Transverse colon (tissue), 4 donors: ENCODE measurements at places on chromosomes 2 and 18.
A peak's percentile ranks its signal among the peaks of the same experiment; 100 is the strongest.

DNA sequence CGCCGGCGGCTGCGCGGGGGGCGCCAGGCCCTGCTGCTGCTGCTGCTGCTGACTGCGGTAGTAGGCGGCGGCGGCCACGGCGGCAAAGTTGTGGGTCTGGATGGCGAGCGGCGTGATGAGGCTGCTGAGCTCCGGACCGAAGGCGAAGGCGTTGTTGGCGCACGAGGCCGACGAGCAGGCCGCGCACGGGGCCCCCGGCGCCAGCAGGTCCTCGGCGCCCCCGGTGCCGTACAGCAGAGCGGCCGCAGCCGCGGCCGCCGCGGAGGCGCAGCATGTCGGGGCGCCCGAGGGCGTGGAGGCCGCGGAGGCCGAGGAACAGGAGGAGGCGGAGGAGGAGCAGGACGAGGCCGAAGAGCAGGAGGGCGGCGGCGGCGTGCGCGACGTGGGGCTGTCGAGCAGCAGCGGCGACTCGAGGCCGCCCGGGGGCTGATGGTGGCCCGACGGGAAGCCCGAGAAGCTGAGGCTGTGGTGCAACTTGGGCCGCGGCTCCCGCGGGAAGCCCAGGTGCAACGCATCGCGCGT, 1.8 kb downstream of the ZFP36L2 start:
- DNase-seq = no peak

GRCh38 chr2:109134741-109135358, 5.8 kb downstream of the SH3RF3 start:
- DNase-seq = no peak

DNA sequence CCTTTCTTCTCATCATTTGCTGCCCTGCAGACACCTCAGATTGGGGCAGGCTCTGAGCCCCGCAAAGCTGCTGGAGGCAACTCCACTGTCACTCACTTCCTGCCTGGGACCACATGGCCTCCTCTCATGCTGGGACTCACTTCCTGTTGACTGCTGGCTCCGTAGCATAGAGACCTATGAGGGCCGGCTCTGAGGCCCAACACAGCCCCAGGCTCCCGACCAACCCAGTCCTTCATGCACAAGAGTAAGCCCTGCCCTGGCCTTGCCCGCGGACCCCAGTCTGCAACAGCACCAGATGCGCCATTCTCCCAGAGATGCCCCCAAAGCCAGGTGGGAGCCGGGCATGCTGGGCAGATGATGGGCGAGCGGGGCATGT, 55.7 kb downstream of the DNMT3A start:
- peak; percentile 44 for DNase-seq

DNA sequence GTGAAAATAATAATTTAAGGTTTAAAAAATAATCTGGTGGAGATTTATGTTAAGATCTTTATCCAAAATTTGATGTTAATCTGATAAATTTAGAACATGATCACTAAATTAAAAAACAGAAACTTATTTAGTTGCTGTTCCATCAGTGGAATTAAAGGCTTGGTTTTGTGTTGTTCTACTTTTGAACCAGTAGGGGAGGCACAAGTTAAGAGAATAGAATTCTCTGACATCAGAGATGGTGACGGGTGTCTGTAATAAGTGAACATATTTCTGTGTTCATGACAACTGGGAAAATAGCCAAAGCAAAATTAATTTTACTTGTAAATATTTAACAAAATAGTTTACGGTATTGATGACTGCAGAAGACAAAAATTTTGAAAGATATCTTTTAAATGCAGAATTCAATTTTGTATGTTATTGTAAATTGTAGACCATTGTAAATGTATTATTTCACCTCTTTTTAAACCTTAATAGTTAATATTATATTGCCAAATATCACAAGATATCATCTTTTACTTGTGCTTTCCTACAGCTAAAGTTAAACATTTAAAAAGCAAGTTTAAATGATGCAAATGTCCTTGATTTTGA, 106.0 kb downstream of the UBR3 start:
- no peak for DNase-seq

DNA sequence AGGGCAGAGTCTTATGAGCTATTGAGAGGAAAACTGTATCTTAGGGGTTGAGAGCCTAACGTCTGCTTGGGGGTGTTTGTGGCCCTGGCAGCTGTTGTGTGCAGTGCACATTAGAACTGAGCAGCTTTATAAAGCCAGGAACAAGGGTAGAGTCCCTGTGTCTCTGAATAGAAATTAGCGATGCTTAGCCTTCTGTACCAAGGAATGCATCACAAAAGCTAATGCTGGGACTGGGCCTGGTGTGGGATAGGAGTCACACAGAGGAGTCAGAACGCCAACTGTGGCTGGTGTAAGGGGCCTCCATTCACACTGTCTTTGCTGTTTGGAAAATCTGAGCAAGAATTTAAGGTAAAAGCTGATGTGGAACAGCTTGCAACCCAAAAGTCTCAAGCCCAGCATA, 283.2 kb downstream of the SOX11 start:
- no peak for DNase-seq

DNA sequence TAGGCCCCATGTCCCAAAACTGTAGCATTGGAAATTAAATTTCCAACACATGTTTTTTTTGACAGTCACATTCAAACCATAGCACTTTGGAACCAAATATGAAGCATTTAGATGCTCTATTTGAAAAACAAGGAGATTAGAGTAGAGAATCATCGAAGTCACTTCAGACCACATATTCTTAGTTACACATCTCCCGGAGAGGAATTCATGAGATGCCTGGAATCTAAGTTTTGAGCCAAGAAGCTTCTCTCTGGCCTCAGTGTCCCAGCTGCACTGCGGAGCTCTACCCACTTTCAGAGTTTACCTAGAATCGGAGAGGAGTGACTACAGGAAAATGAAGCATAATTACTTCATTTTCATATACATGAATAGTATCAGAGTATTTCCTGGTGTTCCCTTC, 385.9 kb downstream of the TNS1 start:
- DNase-seq = no peak

DNA sequence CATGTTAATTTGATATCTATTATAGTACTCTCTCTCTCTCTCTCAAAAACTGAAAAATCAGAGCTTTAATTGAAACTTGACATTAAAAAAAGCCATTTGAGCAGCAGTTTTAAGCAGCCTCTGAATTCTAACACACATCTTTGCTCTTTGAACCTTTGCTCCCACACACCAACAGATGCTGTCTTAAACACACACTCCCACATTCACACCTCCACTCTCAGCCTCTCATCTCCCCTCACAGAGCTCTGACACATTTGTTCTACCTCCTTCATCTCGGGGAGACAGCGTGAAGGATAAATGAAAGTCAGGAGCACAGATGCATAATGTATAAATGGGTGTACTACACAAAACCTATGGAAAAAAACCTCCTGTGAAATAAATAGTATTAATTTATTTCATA, 95.2 kb downstream of the NAB1 start:
- DNase-seq = no peak

DNA sequence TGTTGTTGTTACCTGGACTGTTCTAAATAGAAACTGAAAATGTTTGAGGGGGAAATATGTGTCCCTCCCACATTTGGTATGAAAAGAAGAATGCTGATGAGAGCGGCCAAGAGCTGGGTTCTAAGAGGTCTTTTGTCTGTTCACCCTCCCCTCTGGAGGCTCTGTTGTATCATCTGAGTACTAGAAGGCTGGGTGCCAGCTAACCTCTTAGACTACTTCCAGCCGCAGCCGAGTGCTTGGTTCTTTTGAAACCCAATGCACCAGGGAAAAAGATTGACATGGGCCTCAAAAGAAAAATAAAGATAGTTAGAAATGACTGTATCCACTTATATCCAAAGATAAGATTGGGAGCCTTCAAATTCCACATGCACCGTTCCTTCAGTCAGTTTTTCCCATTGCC, 255.9 kb downstream of the TXNL1 start:
- no peak for DNase-seq

DNA sequence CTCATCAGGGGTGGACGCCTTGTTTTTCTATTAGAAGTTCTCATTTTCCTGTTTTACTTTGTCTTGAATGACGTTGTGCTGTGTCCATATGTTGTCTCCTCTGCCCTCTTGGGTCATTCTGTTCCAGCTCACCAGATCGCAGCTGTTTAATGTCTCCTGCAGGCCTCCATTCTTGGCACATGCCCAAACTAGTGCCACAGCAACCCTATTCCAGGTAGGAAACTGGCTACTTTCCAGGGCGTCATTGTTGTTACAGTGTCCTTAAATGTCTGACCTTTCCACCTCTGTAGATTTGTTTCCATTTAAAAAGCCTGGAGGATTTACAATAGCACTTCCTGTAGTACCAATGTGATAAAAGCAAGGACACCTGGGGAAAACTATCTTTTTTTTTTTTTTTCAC, 500.7 kb downstream of the METTL4 start:
- no peak for DNase-seq
